Stimulated activated CD8-positive, alpha-beta memory T cell treated with anti-CD3 and anti-CD28 coated beads, Interleukin-7, amount 100 ng/mL, for 1 hour (primary cell): ENCODE measurements at places on chromosomes 16 and 17.

DNA sequence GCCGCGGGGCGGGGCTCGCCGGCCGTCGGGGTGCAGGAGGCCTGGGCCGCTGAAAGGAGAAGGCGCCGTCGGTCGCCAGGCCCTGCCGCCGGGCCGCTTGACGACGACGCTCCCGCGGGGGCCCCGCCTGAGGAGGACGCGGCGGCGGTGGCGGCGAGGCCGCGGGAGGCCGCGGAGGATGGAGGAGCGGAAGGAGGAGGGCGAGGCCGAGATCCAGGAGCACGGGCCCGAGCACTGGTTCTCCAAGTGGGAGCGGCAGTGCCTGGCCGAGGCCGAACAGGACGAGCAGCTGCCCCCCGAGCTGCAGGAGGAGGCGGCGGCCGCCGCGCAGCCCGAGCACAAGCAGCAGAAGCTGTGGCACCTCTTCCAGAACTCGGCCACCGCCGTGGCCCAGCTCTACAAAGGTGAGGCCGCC is 430 bp downstream of the HAPSTR1 start:
- no peak for DNase-seq

GRCh38 chr16:84825896-84826557 is 6.2 kb downstream of the CRISPLD2 start:
- no peak for DNase-seq

DNA sequence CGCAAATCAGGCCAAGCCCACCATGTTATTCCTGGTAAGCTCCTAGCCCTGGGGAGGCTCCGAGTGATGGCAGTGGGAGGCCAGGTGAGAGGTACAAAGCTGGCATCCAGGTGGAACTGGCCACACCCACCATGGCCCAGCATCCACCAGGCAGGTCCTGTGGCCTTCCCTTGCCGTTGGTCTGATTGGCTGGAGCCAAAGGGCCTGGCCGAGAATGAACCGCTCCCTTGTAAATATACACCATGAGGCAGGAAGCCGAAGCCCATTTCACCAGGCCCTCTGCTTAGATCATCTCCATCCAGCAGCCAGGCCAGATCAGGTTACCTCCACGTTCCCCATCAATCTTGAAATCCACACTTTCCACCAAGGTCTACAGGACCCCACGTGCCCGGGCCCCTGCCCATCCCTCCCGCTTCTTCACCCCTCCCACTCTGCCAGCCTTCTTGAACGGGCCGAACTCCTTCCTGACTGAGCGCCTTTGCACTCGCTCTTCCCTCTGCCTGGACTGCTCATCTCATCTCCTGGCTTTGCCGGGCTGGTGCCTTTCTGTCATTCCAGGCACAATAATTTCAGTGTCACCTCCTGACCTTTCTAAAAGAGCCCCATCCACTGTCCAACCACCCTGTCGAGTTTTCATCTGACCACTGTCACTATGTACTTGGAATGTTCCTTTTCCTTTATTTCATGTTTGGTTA is 5.8 kb downstream of the SOCS1 start:
- DNase-seq: no peak

GRCh38 chr17:9080983-9081382 is 59.7 kb downstream of the NTN1 start:
- DNase-seq: no peak

GRCh38 chr16:68707340-68708152 is 29.5 kb upstream of the CDH1 start:
- no peak for DNase-seq

DNA sequence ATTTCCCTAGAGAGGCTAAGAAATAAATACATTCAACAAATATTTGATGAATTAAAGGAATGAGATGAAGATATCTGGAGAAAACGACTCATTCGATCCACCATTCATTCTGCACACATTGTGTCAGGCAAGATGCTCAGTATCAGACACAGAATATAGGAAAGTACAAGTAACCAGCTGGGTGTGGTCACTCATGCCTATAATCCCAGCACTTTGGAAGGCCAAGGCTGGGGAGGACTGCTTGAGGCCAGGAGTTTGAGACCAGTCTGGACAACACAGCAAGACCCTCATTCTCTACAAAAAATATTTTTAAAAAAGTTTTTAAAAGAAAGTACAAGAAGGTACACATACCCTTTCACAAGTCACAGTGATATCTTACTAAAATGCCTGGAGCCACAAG is 42.3 kb downstream of the CRLF3 start:
- DNase-seq: no peak

DNA sequence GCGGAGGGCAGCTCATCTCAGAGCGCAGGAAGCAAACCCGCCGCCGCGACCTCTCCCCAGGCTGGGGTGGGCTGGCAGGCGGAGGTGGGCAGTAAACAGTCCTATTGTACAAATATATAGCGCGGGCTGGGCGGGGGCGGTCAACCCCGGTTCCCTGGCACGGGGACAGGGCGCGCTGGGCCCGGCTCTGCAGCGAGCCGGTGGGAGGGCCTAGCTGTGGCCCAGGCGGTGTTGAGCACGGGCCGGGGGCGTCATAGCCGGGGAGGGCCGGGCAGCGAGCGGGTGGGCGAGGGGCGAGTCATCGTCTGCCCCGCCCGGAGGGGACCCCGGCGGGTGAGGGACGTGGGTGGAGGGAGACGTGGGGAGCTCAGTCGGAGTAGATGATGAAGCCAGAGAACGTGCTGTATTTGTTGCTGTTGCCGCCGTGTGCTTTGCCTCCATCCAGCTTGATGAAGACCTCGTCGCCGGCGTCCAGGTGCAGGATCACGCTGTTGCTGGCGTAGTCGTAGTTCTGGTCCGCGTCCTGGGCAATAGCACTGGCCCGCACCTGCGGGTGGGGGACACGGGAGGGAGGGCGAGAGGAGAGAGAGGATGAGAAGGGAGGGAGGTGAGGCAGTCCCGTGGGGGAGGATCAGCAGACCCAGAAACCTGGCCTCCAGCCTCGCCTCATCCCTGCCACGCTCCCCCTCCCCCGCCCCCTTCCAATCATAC is 8.1 kb downstream of the C1QL1 start:
- no peak for DNase-seq

- no peak for DNase-seq
These were observed 53.8 kb downstream of the PRMT7 start for GRCh38 chr16:68364561-68364998.

DNA sequence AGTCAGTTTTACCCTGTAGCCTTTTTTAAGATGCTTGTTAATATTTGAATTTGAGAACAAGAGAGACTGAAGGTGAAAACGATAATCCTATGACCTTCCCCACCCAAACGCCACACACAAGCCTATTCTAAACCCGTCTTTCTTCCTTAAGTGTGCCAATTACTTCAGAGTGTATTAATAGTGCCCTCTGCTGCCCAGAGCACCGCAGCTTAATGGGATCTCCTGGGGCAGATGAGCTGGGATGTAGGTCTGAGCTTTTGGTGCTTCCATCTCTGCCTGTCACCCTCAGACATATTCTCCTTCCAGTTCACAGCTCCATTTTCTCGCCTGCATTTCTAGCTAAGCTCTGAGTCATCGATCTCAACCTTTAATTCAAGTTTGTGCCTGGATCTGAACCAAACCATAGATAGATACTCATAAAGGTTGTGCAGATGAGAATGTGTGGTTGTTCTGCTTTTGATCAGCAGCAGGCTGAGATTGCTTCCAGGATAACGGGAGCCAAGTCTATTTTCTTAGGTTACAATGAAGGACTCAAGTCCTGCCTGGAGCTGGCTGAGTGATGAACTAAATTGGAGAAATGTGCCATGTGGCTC is 46.4 kb upstream of the CDH13 start:
- no peak for DNase-seq

DNA sequence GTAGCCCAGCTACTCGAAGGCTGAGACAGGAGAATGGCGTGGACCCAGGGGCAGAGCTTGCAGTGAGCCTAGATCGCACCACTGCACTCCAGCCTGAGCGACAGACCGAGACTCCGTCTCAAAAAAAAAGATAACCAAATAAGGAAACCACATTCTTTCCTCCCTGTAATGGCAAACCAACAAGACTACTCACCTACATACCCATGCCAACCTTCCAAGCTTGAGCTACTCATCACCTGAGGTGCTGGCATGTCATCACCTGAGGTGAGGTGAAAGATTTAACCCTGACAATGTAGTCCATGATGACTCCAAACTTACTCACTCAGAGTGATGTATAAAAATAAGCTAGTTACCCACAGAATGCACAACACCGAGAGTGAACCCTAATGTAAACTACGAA is 85.2 kb downstream of the SMG6 start:
- DNase-seq: no peak

- no peak for DNase-seq
These were observed 18.4 kb upstream of the CD300E start for GRCh38 chr17:74641958-74642298.

DNA sequence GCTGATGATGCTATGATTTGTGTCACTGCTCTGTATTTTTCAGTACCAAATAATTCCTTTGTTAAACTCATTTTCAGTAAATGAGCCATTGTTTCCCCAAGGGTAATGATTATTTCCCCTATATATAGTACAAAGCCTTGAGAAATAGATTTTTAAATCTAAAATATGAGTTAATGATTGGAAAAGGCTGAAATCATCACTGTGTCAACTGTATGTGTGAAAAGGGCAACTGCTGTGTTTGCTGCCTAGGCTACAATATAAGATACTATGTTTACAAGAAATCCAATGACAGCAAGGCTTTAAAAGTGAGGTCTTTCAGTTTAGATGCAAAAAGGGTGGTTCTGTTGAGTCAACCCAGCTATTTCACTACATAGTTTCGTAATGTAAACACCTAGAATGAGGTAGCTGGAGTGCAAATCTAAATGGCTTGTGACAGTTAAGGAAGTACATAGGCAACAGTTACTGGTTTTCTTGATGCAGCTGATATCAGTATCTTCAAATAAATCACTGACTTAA is 15.3 kb downstream of the NLK start:
- no peak for DNase-seq

- no peak for DNase-seq
These were observed 3.9 kb downstream of the KRT12 start for GRCh38 chr17:40862985-40863733.

DNA sequence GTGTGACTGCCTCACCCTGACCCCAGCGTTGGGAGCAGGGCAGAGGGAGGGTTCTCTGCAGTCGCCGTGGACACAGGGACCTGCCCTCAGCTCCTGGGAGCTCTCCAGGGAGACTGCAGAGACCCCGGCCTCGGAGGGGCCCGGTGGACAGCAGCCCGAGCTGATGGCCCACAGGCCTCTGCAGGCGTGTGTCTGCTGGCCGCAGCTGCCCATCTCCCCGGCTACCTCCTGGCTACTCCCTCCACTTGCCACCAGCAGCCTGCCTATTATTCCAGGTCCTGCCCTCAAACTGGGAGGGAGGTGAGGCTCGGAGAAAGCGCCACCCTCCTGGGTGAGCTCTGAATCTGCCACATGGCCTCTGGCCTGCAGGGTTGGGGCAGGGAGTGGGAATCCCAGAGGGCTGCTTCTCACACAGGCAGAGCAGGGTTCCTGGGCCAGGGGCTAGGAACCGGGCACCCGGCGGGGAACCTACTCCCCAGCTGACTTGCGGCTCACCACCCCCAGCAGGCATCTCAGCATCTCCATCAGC is 7.2 kb downstream of the SLC16A5 start:
- no peak for DNase-seq

DNA sequence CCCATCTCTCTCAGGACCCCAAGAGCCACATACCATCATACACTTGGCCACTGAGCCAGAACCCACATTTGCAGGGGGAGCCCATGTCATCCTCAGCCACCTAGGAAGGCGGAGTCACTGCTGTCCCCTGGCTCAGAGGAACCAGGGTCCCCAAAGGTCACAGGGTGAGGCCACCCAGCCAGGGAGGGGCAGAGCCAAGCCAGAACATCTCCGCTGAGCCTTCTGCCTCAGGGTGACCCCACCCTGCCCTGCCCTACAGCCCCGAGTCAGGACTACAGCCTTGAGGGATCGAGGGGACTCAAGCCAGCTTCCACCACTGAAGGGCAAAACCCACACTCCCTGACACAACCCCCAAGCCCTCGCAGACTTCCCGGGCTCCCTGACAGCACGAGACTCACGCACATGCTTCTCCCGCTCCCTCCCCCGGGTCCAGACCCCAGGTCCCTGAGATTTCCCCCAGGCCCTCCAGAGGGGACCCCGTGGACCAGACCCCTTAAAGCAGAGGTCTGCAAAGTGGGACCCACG is 17.4 kb downstream of the PIEZO1 start:
- DNase-seq: no peak

DNA sequence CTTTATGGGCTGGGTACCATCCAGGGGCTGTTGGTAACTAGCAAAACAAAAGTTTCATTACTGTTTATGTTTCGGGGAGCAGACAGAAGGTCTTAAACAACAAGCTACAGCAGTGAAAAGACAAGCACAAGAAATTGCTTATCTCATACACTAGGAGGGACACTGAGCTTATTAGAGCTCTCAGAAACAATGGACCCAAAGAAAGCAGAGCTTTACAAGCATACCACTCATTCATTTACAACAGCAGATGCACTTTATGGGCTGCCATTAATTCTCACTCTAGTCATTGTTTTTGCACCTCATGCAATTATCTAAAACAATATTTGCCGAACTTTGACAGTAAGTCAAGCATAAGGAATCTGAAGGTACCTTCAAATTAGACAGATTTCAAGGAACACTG is 10.0 kb downstream of the KRT16 start:
- no peak for DNase-seq

GRCh38 chr17:4161192-4161966 is 18.4 kb downstream of the CYB5D2 start:
- no peak for DNase-seq

GRCh38 chr17:37438141-37438540 is 31.5 kb downstream of the TADA2A start:
- DNase-seq: no peak

DNA sequence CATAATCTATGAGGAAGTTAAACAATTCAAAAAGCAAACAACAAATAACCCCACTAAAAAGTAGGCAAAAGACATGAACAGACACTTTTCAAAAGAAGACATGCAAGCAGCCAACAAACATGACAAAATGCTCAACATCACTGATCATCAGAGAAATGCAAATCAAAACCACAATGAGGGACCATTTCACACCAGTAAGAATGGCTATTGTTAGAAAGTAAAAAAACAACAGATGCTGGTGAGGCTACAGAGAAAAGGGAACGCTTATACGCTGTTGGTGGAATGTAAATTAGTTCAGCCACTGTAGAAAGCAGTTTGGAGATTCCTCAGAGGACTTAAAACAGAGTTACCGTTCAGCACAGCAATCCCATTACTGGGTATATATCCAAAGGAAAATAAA is 24.4 kb downstream of the TNFRSF13B start:
- no peak for DNase-seq

DNA sequence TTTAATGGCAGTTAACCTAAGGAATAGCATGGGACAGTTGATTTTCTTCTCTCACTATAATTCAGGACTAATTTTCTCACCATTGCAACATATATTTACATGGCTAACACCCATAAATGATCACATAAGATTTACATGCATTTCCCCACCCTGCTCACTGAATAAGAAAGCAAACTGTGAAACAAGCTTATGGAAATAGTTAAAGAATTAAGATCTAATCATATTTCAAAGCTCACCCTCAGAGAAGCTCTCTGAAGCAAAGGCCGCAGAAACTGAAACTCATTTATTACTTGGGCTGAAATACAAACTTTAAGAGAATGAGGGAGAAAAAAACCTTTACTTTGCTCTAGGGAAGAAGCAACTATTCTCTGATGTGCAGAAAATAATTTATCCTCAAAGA is 218.7 kb upstream of the AXIN2 start:
- DNase-seq: no peak

- DNase-seq: no peak
These were observed 660 bp downstream of the RHBDF1 start for GRCh38 chr16:71540-72401.

- DNase-seq: no peak
These were observed 20.1 kb downstream of the HMOX2 start for GRCh38 chr16:4496305-4496704.

- DNase-seq: no peak
These were observed 12.2 kb downstream of the HIC1 start for GRCh38 chr17:2067048-2067561.

GRCh38 chr17:6507535-6507934 is 48.8 kb downstream of the PITPNM3 start:
- no peak for DNase-seq
